ENCODE measurements at places on chromosomes 1 and 21.

- no peak for DNase-seq
These were observed 1.8 kb downstream of the WNT3A start for GRCh38 chr1:228008391-228009115.

- no peak for DNase-seq
These were observed 56.0 kb downstream of the TTLL7 start for GRCh38 chr1:83942914-83943313.

DNA sequence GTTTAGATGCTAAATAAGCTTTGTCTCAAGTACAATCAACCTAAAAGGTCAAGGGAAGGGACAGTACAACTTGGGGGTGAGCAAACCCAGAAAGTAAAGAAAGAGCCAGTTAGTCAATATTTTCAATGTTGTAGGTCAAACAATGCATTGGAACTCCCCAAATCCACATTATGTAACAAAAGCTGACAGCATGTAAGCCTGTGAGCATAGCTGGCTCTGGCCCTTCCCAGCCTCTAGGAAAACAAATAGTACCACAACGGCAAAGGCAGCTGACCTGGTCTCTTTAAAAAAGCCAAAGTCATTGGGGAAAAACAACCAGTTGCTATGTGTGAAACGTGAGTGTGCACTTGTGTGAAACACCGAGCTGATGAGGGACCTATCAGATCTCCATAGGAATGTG lies 3.4 kb downstream of the CBR1 start:
- DNase-seq: no peak

- no peak for DNase-seq
These were observed 32.9 kb downstream of the FAM78B start for GRCh38 chr1:166133857-166134256.

GRCh38 chr1:155326020-155326526 lies 5.4 kb downstream of the RUSC1 start:
- DNase-seq: no peak

DNA sequence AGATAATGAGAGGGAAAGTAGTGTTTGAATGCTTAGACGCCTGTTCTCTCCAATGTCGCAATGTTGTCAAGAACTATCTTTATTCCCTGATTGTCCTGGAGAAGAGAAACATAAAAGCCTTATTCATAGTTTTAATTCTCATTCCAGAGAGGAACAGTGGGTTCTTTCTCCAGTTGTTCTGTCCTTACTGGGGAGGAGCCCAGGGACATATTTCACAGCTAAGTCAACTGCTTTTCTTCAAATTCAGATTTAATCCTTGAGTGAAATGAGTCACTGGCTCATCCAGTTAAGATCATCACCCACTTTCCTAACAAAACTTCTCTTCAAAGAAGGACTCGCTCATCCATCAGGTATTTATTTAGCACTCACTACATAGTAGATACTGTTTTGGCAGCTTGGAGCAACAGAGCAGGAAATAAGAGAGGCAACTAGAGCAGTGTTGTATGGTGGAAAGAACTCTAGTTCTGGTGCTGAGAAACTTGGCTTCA lies 365.7 kb upstream of the USP24 start:
- DNase-seq: no peak

DNA sequence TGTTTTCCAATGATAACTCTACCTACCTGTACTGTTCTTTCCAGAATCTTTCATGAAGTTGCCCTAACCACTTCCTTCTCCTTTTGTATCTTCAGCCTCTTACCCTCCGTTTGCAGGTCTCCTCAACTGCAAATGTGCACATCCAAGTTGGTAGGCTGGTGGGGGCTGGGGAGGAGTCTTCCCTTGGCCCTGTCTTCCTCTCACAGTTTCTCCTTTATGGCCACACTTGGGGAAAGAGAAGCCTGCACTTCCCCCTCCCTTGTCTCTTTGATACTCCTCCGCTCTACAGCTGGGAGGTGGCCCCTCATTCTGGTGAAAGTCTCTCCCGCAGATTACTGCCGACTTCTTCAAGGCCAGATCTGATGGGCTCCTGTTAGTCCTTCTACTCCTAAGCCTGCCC lies 26.9 kb upstream of the GPR88 start:
- no peak for DNase-seq

- no peak for DNase-seq
These were observed 723.7 kb downstream of the RWDD3 start for GRCh38 chr1:95957748-95958147.

GRCh38 chr1:98458511-98459485 lies 202.7 kb upstream of the SNX7 start:
- DNase-seq: no peak

- no peak for DNase-seq
These were observed 116.9 kb upstream of the TIAM1 start for GRCh38 chr21:31460980-31461379.

DNA sequence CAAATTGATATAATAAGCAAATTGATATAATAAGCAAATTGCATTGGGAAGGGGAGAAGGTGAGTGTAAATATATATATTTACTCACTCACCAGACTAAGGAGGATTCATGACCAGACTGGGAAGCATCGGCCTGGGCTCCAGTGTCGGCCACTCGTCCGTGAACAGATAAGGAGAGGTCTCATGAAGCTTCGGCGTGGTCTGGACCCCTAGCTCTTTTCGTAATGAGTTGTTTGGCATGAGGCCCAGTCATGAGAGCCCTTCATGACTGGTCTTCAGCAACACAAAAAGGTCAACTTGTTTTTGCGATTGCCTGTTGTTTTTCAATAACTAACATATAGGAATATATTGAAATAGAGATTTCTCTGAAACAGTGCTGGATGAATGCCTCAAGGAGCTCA lies 222.9 kb upstream of the KCNK2 start:
- no peak for DNase-seq

- no peak for DNase-seq
These were observed at the start of gene NBL1 for GRCh38 chr1:19643602-19644394. NBL1 (plus strand) TSS chr1:19644311; CDS start chr1:19655031, 10,720 bp downstream.

DNA sequence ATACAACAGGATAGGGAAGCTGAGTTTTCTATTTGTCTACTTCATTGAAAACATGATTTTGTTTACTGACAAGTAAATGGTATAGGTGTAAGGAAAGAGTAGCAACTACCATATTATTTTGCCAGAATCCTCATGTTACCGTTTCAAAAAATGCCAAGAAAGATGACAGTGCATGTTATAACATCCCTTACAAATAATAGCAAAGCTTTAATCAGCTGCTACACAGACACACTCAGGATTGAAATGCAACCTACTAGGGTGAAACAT lies 331.5 kb downstream of the CHRM3 start:
- DNase-seq: no peak

GRCh38 chr1:90833466-90834110 lies 116.5 kb upstream of the BARHL2 start:
- no peak for DNase-seq

DNA sequence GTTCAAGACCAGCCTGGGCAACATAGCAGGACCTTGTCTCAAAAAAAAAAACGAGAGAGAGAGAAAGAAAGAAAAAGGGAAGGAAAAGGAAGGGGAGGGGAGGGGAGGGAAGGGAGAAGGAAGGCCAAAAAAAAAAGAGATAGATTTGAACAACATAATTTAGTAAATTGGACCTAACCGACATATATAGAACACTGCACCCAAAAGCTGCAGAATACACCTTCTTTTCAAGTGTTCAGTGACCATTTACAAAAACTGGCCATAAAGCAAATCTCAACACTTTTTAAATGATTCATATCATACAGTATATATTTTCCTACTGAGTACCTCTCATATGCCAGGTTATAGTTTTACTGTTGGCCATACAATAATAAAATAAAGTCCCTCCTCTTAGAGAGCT lies 6.9 kb downstream of the TSTD1 start:
- no peak for DNase-seq

- no peak for DNase-seq
These were observed 26.5 kb downstream of the IGFN1 start for GRCh38 chr1:201217146-201217545.

DNA sequence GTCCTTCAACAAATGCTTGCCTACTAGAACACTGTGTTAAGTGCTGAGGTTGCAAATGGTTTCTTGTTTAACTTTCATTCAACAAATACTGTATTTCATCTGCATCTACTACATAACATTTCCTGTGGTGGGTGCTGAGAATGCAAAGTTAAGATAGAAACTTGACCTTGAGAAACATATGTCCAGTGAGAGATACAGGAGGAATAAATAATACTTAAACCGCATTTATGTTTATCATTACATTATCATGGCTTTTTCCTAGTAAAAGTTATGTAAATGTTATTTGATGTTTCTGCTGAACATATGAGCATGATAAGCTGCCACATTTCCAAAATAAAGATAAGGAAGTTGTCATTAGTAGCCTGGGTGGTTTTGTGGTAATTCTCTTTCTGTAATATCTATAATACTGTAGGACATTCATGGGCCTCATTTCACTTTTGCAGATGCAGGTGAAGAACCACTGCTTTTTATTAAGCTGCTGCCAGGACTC lies 590.4 kb downstream of the PLPP3 start:
- DNase-seq: no peak

DNA sequence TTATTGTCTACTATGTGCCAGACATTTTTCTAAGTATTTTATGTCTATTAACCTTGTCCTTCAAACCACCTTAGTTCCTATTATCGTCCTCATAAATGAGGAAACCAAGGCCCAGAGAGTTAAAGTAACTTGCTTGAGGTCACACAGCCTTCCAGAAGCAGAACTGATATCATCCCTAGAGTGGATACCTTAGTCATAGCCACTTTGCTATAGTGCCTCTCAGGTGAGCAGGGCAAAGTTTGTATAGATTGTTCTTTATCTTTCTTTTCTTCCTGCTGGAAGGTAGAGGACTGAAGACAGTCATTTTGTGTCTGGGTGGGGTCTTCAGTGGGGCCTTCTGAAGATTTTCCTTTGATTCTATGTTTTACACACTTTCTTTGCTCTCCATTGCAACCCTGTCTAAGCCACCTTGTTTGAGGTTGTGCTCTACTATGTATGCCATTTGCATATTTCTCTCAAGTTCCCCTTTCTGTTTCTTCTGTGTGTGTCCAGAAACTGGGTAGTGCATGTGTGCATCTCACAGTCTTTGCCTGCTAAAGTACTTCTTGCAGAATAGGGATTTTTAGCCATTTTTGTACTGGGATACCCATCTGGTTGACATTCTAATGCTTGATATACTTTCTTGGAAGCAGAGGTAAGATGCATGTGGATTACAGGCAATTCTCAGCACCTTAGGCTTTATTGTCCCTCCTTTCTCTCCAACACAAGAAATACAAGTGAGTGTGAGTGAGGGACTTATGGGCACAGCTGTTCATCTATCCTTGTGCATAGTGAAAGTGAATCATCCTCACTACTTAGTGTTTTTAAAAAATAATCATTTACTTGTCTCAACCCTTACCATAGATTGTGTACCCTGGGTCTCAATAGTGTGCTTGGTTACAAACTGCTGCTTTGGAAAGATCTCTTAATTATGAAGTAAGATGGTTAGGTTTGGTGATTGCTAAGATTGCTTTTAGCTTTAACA lies 207.6 kb upstream of the HMCN1 start:
- DNase-seq: no peak

GRCh38 chr1:32066489-32066873 lies 6.3 kb upstream of the TMEM39B start:
- DNase-seq: no peak

DNA sequence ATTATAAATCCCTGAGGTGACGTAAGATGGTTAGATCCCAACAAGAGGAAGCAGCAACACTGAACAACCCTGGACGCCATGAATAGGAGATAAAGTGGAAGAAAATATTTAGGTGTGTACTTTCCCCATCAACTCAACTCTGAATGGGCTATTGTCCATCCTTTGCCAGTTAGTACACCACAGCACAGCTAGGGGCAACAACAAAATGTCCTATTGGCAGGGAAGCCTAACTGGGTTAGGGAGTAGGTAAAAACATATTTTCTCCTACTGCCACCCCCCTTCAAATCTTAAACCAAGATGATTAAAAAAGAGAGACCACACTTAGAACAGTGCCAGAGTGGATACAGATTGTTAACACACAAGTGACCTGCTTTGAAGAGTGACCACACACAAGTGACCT lies 220.0 kb downstream of the LBR start:
- DNase-seq: no peak

- DNase-seq: no peak
These were observed 104.2 kb downstream of the ATP6V1G3 start for GRCh38 chr1:198436276-198436675.

- DNase-seq: no peak
These were observed 1.6 kb downstream of the THBS3 start for GRCh38 chr1:155205969-155206593.

DNA sequence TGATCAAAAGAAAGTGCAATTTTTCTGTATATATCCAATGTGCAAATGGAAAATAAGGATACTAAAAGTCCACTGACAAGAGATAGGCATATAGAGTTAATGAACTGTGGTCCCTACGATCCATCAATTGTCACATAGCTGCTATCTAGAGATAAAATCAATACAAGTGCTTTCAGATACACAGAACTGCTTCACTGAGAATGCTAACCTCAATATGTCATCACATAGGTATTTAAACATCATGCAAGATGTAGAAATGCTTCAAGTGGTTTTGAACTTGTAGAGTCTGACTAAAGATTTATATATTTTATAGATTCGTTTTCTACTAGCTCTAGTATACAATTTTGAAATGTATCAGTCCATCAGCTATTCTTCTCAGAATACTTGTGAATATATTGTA lies 1604.7 kb downstream of the PLA2G4A start:
- no peak for DNase-seq

- DNase-seq: no peak
These were observed 77.3 kb upstream of the BCAR3 start for GRCh38 chr1:93758842-93759515.

DNA sequence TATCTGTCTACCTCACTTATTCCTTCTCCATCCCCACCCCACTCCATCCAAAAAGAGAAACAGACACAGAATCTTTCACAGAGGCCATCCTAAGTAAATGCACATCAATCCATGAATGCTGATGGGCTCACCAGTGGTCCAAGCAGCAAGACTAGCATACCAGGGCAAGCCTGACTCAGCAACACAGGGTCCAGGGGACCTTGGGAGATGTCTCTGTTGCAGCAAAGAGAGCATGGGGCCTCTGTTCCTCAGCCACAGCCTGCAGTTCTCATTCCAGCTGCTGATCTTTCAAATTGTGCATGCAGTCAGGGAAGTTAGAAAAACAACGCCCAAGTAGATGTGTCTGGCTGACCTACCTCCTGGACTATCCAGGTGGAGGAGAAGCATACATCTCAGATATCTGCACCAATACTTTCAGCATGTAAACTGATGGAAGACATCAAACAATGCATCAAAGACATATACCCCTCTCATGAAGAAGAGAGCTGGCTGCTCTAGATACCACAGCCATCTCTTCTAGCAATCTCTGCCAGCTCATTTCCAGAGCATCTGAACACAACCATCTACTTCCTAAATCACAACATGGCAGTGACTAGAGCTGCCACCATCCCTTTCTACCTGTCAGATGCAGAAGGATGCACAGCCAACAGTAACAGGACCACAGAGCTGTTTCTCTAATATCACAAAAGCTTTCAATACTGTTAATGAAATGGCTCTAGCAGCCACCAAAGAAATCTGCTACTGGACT lies 54.5 kb downstream of the CD34 start:
- DNase-seq: no peak

GRCh38 chr1:198686069-198686728 lies 47.4 kb downstream of the PTPRC start:
- DNase-seq: no peak

DNA sequence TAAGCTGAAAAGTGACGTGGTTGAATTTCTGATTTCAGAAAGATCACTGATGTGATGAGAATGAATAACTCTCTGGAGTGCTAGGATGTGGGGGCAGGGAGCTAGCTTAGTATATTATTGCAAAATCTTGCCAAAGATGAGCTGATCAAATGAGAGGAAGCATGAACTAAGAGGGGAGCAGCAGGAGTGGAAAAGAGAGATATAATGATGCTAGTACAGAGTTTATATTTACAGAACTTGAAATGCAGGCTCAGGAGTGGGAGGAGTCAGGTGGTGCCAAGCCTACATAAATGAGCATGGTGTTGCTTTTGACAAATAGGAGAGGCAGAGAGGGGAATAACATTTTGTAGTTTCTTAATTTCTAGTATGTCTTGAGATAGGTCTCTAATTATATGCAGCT lies 38.1 kb upstream of the NBL1 start:
- no peak for DNase-seq
